ENCODE measurements at places on chromosomes 7 and 10.

GRCh38 chr10:111801841-111802240 lies 381.7 kb downstream of the GPAM start:
- DNase-seq = no peak

DNA sequence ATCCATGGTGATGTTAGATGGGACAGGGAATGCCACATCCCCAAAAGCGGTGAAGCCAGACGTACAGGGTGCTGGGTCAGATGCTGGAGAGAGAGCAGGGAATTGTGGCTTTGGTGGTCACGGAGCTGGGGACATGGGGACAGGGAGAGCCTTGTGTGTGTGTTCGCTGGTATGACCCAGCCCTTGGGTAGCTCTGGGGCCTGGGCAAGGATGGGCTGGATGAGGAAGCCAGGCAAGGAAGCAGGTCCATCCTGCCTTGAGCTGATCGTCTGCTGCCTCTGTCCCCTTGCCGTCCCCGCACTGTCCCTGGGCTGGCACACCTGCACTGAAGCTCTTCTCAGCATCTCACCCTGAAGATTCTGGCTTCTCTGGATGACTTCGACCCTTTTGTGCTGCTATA lies 15.4 kb upstream of the CLDN4 start:
- DNase-seq = no peak

DNA sequence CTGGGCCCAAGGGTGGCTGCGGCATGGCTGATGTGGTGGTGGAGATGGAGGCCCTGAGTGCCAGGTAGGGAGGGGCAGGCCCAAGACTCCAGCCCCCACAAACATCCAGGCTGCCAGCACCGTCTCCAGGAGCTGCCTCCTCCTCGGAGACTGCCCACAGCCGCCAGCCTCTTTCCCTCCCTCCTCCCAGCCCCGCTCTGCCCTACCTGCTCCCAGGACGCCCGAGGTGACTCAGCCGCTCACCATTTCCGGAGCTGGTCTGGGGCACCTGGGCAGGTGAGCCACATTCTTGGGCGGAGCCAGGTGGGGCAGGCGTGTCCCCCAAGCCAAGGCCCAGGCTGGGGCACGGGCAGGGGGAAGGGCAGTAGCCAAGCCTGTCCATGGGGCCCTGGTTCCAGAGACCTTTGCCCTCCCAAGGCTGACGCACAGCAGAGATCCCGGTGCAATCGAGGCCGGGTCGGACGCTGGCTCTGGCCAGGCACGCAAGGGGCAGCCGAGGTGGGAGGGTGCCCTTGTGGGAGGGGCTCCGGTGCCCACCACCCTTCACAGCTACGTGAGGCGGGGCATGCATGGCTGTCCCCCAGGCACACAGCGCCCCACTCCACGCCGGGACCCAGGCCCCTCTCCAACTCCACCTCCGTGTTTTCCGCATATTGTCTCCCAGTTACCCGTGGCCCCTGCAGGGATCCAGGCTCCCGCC lies 8.8 kb downstream of the ADAP1 start:
- DNase-seq = no peak

GRCh38 chr7:79401254-79401653 lies 52.2 kb downstream of the MAGI2 start:
- DNase-seq = no peak

- DNase-seq = peak; percentile 90
These were observed 6.2 kb upstream of the OTUD1 start for GRCh38 chr10:23432639-23433038.

GRCh38 chr7:135257-135653 lies 57.1 kb upstream of the FAM20C start:
- DNase-seq = no peak

- DNase-seq = peak; percentile 82
These were observed 6.0 kb downstream of the TSC22D4 start for GRCh38 chr7:100472854-100473499.

- peak; percentile 86 for DNase-seq
These were observed 40.9 kb upstream of the MET start for GRCh38 chr7:116630932-116631671.

DNA sequence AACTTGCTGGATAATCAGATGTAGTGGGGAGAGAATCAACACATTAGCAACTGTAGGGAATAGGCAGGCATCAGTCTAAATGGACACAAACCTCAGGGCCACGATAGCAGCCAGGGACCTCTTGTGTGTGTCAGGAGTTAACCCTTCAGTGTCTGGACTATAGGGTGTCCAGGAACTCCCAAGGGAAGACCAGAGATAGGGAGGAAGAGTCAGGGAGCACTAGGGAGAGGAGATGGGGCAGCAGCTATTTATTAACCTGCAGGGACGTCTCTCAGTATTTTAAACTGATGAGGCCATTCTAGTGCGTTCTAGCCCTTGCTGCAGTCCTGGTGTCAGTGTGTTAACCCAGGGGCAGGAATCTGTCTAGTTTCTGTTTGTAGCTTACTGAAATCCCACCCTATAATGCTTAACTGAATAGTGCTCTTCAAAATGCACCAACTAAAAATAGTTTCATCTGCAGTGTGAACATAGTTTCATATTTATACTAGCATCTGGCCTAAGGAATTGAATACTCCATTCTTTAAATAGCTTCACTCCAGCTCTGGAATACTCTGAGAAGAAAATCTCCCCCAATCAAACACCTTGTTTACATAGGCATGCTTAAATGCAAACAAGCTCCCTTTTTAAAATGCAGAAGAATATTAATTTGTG lies 62.7 kb downstream of the ARID5B start:
- DNase-seq = no peak

DNA sequence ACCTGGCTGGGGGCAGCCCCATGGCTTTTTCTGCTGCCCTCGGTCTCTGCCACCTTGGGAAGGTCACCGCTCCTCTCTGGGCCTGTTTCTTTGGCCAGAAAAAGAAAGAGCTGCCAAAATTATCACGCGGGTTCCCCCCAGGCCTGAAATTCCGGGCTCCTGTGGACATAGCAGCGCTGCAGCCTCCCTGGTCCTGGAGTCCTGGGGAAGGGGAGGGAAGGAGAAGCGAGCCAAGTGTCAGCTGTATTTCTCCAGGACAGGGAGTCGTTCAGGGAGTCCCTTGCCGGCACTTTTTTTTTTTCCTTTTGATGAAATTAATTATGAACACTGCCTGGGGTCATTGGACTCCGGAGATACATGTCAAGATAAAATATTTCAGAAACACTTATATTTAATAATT lies 152.3 kb upstream of the GPR26 start:
- no peak for DNase-seq

DNA sequence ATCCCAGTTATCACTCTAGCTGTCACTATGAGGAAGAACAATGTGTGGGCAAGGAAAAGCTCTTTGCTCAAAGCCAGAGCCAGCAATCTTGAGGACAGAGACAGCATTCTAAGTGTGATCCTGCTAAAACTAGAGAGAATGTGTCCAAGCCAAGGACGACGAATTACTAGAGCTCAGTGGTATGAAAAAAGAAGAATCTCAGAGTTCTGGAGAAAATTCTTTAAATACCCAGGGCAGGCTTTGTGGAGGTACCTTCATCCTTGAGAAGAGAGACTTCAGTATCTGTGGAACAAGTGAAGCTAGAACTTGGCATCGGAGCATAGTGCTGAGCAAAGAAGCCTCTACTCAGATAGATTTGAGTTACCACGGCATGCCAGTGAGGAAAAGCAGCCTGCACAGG lies 209.8 kb downstream of the TRIL start:
- DNase-seq = no peak

- no peak for DNase-seq
These were observed 37.8 kb downstream of the COBL start for GRCh38 chr7:51278797-51279196.

- no peak for DNase-seq
These were observed 75.5 kb upstream of the CREB5 start for GRCh38 chr7:28336806-28337205.

DNA sequence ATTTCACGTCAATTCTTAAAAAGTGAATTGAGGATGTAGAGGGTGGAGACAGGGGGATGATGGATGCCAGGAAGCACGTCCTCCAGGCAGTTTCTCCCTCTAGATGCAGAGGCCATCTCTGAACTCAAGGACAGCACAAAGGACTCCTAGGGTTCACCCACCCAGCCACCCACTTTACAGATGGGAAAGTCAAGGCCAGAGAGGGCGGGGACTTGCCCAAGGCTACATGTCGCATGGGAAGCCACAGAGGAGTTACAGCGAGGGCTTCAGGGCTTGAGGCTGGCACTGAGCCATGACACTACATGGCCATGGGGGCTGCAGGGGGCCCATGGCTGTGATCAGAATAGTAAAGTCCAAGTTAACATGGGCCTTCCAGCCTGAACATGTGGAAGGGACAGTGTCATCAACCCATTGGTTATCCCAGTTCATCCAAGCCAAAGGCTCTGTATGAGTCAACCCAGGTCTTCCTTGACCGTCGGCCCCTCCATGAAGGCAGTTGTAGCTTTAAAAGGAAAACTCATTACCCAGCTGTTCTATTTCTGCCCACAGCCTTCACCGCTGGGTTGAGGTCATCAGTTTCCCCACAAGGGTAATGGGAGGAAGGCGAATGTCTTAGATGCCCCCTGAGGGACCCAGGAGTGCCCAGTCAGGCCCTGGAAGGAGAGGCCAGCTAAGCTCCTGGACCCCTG lies 24.3 kb upstream of the KPNA7 start:
- no peak for DNase-seq

Data from inflammatory macrophage treated with lipopolysaccharide for 1 hour (primary cell).